ENCODE measurements at places on chromosomes 2 and 18.

- no peak for DNase-seq
Measured at GRCh38 chr2:61710711-61711110, 143.1 kb downstream of the FAM161A start.

DNA sequence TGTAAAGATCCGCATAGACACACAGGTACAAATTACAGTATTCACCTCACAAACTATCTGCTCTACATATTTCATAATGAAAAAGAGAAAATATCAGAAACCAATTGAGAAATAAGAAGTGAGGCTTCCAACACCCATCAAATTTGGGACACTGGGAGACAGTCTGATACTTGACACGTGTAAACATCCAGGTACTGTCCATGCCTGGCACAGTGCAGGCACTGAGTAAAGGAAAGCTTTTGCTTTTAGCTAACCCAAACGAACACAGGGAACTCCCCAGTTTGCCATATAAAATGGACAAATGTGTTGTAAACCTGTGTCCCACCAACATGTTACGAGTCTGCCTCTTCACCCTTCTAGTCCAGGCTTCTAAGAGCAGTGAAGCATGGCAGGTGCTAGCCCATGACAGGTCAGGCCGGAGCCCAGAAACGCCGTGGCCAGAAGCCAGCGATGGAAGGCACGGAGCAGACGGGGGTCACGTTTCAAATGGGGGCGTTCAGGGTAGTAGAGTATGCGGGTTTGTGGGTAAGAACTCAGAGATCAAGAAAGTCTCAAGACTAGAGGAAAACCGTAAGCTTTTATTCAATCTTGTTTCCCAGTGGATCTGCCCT, 27.0 kb downstream of the CDH2 start:
- DNase-seq, result no peak

DNA sequence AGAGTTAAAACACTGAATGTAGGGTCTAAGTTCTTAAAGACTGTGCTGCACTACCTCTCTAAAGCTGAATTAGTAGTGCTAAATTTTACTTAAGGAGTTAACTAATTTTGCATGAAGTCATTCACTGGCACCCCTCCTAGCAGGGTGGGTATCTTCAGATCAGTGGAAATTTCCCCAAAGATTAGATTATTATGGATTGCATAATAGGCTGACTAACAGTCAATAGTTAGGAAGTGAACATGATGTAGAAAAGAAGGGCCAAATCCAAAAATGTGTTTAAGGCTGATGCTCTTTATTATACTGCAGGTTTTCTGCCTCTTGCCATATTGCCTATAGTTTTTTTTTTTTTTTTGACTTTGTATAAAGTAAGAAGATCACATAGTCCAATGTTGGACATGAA, 5.2 kb downstream of the ZNF638 start:
- DNase-seq, result no peak

DNA sequence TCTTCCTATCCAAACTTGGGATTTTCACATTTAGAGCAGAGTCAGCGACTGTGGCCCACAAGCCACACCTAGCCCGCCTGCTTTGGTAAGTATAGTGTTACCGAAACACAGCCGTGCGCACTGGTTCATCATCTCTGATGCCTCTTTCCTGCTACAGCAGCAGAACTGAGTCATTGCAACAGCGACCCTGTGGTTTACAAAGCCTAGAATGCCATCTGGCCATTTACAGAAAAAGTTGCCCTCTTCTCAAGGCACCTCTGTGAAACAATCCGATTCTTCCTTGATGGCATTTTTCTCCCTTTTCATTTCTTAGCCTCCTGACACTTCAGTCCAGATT, 10.7 kb upstream of the IAH1 start:
- DNase-seq, result no peak

DNA sequence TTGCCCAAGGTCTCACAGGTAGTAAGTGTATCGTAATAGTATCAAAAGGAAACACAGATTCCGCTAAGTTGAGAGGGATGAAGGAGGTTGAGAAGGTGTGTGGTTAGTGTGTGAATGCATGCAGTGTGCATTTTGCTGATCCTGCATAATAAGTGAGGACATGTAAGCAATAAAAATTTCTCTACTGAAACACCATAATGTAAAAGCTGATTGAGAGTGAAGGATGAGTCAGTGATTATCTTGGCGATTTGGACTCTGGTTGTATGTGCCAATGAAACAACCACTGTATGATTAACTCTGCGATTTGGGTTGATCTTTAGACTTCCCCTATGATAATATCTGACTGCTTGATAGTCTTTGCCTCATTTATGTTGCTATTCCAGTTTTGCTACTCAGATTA, 16.7 kb upstream of the ADGRF3 start:
- DNase-seq, result no peak

GRCh38 chr2:234290671-234291070, 206.2 kb downstream of the ARL4C start:
- DNase-seq, result no peak

DNA sequence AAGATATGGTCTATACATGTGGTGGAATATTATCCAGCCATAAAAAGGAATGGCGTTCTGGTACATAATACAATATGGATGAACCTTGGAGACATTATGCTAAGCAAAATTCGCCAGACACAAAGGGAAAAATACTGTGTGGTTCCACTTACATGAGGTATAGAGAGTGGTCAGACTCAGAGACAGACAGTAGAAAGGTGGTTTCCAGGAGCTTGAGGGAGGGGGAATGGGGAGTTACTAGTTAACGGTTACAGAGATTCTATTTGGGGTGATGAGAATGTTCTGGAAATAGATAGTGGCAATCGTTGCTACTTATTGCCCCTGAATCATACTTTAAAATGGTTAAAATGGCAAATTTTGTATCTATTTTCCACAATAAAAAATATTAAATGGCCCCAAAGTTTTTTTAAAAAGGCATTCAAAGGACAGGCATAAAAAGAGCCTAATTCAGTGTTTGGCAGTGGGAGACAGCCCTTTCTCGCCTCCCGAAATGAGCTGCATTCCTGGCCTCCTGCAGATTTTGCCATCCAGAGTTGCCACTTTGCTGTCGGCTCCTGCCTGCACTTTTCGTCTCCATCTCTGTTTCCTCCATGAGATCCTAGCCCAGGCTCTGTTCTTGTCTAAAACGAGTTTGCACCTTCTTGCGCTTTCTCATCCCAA, 13.5 kb downstream of the TNFRSF11A start:
- DNase-seq, result no peak

- no peak for DNase-seq
Measured at GRCh38 chr2:180196419-180196977, 189.4 kb upstream of the CWC22 start.

DNA sequence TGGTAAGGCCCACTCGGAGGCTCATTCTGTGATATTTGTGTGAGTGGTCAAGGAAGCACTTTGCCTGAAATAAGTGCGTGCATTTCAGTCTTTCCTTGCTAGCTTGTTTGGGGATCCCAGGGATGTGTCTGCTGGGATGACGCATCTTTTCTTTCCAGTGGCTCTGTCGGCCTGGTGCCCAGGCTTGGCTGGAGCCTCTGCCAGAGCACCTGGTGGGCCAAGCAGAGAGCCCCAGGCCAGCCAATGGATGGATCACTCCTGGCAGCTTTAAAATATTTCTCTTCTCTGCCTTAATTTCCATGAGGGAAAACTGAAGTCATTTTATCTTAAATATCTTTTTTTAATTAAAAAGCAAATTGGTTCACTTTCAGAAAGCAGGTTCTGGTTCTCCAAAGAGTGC, 501.8 kb upstream of the HS6ST1 start:
- DNase-seq, result no peak

DNA sequence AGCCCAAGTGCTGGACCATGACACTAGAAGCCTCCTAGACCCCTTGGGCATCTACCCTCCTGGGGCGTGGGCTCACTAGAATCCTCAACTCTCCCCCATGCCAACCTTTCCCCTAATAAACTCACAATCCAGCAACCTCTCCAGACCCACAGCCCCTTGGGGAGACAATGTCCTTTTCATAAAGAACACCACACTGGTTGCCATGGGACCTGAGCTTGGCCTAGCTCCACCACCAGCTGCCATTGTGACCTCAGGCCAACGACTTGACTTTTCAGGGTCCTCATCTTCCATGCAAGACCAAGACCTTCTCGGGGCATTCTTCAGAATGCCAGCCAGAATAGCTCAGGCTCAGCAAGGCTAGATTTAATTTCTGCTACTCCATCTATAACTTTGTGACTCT, 128.1 kb upstream of the NPAS2 start:
- no peak for DNase-seq

DNA sequence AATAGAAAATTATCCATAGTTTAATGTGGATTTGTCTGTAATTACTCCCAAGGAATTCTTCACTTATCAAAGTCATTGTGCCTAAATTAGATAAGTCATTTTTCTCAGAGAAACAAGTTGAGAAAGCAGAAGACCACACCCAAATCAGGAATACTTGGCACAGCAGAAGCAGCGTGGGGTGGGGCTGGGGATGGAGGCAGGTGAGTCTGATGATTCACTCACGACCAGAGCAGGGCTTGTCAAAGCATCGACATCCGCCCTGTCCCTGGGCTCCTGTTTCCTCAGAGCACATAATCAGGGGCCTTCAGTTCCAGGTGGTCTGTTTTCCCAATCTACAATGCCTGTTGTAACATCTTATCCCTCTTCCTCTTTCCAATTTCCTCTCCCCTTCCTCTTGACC, 31.5 kb upstream of the COLEC12 start:
- DNase-seq, result no peak

DNA sequence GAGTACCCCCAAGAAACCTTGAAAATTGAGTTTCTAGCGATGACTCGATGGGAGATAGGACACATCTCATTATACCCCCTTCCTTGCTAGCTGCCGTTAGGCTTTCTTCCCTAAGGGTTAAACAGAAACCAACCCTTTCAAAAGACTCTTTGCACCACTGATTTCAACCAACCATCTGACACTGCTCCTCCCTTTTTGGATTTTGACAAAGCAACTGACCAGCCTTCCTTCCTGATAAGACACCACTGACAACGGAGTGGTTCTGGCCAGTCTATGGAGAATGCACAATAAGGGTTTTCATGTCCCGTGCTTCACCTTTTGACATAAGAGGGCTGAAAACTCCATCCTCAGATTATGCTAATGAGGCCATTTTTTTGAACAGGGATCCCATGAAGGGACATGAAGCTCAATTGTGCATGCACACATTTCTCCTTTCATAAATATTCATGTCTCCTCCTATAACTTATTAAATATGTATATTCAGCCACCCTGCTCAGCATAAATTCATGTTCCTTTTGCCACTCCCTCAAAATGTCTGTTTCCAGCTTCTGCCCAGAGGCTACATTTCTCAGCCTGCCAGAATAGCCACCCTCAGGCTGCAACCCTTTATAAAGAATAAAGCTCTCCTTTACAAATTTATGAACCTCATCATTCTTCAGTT, 52.8 kb upstream of the SLC35F5 start:
- DNase-seq, result no peak

DNA sequence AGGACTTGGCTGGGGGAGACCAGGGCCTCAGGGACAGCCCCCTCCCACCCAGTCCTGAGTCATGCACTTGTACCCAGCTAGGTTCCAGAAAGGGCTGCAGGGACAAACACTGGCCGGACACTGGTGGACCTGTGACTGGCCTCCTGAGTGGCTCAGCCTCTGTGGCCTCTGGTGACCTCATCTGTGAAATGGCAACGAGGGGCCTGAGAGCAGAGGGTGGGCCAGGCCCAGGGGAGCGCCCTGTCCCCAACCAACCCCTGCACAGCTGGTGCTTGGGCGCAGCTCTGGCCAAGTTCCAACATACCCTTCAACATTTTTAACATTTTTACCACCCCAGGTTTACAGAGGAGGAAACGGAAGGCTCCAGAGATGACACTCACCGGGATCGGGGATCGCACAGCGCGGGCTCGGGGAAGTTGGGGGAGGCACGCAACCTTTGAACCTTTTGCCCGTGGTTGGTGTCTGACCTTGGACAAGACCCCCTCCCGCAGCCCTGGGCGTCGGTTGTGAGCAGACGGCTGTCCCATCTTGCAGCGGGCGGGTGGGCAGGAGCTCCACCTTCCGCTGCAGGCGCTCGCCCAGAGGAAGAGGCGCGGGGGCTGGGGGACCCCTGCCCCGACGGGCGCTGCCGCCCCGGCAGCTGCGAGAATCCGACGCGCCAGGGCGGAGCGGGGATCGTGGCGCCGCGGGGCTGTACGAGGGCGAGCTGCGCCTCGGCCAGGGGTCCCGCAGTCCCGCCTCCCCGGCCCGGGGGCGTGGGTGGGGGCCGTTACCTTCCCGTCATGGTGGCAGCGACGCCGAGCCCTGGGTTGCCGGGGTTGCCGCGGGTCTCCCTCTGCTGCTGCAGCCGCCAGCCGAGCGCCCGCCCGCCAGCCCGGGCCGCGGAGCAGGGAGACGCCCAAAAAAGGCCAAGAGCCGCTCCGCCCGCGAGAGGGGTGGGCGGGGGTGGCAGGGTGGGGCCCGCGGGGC, 805 bp downstream of the LIMS2 start:
- DNase-seq, result no peak

DNA sequence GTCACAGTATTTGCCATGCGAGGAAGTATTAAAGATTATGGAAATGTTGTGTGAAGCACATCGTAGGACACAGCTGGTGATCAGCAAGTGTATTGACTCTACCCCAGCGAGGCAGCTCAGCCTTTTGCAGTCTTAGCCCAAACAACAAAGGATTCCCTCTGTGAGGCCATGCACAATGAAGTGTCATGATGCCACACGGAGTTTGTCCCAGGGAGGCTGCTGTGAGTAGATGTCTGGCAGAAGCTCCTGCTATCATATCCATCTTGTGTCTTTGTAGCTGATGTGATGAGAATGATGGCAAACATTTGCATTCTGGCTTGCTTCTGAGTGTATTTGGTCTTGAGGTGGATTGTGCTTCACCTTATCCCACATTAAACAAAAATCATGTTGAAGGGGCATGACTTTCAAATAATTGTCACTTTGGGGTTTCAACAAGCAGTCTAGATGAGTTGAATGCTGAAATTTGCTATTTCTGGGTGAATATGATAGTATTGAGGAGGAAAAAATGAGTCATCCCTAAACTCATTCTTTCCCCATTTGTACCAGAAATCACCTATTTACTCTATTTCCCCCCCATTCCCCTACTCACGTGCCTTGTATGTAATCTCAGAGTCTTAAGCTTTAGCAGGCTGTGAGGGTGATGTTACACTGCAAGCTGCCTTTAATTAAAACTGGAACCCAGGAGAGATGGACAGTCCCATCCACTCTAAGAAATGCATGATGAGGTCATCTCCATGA, 273.5 kb downstream of the RNF144A start:
- no peak for DNase-seq

DNA sequence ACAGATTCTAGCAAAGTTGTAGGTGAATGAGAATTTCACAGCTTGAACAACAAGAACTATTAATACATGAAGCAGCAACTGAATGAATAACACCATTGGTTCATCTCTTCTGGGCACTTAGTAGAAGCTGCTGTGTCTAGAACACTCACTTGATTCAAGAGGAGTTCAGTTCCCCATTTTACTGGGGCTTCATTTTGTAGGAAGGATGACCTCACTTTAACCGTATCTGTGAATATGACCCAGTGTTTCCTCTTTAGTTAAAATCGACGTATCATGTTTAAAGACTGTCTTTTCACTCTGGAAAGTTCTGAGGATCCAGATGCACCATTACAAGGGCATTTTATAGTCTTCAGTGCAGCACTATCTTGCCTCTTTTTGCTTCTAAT, 47.8 kb downstream of the LRRTM1 start:
- no peak for DNase-seq

DNA sequence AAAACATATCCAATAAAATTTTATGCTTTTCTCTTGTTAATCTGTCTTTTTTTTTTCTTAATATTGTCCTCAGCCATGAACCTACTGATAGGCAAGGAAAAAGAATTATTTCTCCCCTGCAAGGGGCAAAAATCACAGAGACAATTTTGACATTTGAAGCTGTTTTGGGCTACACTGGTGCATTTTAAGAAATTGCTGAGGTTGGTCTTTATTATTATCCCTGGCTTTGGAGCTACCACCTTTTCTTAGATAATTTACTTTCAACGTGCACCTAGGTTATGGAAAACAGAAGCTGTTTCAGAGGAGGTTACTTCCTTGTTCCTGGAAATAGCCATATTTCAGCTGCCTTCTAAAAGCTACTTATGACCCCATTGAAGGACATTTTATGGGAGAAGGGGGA, 195.5 kb upstream of the KYNU start:
- no peak for DNase-seq

All from head of caudate nucleus (tissue), 42 donors.